Stimulated activated CD8-positive, alpha-beta memory T cell treated with anti-CD3 and anti-CD28 coated beads, Interleukin-15, amount 100 ng/mL, for 1 hour (primary cell): ENCODE measurements at places on chromosomes 12 and 14.

- DNase-seq = no peak
These were observed 189.6 kb downstream of the DUSP6 start for GRCh38 chr12:89162589-89163261.

DNA sequence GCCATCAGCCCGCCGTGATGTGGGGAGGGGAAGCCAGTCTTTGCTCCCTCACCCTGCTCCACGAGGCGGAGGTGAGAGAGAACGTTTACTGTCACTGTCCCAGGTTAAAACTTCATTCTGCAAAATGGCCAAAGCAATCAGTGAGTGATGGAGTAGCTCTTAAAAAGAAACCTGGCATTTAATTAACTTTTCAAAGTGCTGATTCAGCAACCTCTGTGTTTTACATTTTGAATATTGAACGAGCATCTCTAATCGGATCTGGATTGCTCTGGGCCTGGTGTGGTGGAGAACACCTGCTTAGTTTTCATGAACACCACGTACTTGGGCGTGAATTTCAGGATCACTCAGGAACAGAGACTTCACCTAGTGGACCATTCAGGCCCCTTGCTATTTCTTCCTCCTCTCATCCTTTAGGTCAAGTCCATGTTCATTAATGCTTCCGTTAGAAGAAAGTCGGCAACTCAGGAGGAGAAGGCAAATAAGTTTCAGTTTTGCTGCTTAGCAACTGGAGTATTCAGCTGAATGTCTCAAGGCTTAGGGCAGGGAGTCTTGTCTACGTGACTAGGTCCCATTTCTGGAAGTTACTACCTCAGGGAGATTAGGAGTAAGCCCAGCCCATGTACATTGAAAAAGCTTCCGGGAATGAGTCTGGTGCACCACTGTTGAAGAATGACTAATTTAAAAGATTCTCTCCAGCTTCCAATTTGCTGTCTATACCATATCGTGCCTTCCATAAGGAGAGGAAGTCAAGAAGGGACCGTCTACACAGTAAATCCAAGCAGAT lies 68.2 kb downstream of the IFT43 start:
- no peak for DNase-seq

DNA sequence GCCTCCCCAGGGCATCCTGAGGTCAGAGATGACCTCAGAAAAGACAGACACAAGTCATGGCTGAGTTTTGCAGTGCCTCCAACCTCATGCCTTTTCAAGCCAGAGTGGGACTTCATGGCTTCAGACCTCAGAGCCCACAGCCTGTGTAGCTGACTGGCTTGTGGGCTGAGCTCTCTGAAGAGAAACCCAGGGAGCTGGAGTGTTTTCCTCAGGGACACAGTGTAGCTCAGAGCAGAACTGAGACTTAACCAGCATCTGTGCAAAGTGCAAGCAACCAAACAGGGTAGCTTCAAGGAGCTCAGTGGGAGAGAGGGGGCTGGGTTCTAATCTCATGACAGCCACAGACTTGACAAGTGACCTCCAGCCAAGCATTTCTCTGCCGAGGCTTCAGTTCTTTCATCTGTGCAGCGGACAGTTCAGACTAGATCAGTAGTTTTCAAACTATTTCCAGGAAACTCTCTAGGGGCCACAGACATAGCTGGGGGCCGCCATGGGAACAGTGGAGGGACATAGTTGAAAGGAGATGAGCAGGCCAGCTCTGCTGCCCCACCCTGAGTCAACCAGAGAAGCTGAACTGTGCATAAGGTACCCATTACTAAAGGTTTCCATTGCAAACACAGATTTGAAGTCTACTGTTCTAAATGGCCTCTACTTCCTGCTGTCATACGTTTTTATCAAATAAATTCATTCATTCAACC lies 80.0 kb downstream of the LGMN start:
- no peak for DNase-seq

- no peak for DNase-seq
These were observed 2.9 kb downstream of the DUSP16 start for GRCh38 chr12:12559719-12560296.

- no peak for DNase-seq
These were observed 337.8 kb upstream of the DIO2 start for GRCh38 chr14:80549141-80549540.

- no peak for DNase-seq
These were observed 2.6 kb downstream of the FBRSL1 start for GRCh38 chr12:132492522-132492921.

DNA sequence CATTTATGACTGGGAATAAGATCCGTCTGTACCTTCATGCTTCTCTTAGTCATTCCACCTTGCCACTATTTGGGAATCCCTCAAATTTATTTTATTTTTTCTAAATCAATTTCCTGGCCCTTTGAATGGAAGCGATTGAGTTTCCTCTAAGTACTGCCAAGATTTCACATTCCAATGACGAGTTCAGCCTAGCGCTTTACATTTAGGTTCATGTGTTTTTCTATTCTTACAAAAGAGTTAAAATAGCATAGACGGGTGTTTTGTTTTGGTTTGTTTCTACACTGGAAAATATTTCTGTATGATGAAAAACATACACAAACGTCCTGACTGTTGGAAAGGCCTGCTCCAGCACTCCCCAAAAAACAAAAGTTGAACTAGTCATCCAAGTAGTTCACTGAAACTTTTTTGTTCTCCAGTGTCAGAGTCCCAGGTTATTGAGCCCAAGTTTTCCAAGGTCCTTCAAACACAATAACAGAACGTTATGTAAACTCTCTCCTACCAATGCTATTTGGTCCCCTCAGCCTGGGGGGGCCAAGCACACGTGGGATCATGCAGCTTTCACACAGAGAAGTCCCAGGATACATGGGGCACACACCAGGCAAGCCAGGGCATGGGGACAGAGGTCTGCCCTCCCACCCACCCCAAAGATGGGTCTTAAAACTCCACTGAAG lies 74.8 kb upstream of the FOXN3 start:
- no peak for DNase-seq

- no peak for DNase-seq
These were observed 127.8 kb downstream of the ANO2 start for GRCh38 chr12:5817246-5817645.

- DNase-seq = no peak
These were observed 33.0 kb downstream of the MRPS35 start for GRCh38 chr12:27743601-27744000.

DNA sequence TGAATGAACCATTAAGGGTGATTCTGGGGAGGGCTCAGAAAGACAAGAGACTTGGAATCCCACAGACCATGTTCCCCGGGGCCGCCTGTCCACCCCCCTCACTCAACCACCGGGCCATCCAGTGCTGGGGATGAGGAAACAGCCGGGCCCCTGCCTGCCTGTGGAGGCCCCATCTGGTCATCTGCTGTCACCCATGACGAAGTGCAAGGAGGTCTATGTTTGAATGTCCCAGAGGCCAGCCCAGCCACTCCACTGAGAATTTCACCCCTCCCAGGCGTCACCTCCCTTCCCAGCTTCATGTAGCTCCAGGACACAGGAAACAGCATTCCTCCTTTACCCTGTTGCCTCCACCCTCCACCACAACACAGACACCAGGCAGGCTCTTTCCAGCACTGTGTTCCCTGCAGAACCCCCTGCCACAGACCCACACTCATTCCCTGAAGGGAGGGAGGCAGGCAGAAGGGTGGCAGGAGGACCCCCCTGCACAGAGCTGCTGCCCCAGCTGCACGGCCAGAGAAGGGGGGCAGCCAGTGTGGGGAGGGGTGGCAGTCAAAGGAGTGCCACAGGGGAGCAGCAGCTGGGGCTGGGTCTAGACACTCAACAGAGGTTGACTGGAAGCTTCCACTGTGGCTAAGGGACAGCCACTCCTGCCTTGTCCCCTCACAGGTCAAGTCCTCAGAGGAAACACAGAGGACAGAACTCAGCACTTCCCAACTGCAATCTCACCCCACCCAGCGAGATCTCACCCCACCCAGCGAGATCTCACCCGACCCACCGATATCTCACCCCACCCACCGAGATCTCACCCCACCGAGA lies 50.3 kb upstream of the PPP2R5C start:
- DNase-seq = no peak

DNA sequence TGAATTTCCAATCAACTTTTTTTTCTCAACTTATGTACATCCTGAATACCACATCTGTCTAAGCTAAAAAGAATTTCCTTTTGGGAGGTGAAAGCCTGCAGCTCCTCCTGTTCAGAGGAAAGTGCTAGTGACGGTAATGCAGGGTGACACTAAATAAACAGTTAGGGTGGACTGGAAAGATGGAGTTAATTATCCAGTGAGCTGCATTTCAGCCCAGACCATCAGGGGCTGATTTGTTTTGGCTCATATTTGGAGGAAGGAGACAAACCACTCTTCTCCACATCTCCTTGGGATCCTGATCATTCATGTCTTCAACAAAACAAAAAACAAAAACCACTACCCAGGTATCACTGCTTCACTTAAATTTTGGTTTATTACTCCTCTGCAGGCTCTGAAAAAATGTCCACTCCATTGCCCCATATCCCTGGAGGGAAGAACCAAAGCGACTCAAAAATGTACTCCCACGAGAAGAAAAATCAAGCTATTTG lies 5.1 kb upstream of the SIX1 start:
- DNase-seq = no peak

DNA sequence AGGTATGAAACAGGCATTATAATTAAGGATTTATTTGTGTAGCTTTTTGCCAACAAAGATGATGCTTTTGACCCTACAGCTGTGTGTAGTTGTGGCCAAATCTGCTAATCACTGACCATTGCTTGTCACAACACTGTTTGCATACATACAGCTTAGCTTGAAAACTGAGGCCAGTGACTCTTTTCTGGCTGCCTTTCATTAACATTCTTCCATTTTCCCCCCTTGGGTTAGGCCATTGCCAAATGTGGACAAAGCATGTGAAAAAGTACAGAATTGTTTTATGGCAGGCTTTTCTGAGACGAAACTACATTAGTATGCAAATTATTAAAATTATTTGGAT lies 263.3 kb downstream of the SLC16A7 start:
- no peak for DNase-seq

GRCh38 chr12:22640851-22641250 lies 15.9 kb downstream of the ETNK1 start:
- DNase-seq = no peak
